ENCODE measurements at places on chromosomes 7 and 10. TPM values are rescaled to one million over a fixed set of nuclear protein-coding genes. Genes with fewer than 3 reads are reported as not detected.
A peak's percentile ranks its signal among the peaks of the same experiment; 100 is the strongest.

GRCh38 chr10:17431871-17432311 lies 22.5 kb downstream of the ST8SIA6 start:
- DNase-seq = no peak

DNA sequence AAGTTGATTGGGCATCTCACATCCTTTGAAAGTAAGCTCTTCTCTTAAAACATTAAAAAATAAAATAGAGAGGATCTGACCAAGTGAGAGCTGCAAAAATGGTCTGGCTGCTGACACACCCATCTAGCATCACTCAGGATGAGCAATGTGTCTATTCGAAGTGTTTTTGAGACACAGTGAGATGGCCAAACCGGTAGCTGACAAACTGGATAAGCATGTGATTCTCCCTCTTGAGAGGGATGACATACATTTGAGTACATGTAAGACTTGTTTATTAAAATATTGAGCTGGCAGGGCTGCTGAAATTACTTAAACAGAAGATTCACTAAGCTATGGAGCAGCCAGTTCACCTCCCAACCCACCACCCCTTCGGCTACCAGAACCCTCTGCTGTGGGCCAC lies 333.9 kb downstream of the ADRA2A start:
- no peak for DNase-seq

- DNase-seq = no peak
Measured at GRCh38 chr10:132461103-132461682, 64.2 kb downstream of the PWWP2B start.

- no peak for DNase-seq
Measured at GRCh38 chr7:64811767-64812166, 17.5 kb downstream of the ZNF138 start.

Gene SRRM3
- 0.64 TPM for polyA plus RNA-seq

Gene CPA2
- polyA plus RNA-seq = 1.1 TPM

DNA sequence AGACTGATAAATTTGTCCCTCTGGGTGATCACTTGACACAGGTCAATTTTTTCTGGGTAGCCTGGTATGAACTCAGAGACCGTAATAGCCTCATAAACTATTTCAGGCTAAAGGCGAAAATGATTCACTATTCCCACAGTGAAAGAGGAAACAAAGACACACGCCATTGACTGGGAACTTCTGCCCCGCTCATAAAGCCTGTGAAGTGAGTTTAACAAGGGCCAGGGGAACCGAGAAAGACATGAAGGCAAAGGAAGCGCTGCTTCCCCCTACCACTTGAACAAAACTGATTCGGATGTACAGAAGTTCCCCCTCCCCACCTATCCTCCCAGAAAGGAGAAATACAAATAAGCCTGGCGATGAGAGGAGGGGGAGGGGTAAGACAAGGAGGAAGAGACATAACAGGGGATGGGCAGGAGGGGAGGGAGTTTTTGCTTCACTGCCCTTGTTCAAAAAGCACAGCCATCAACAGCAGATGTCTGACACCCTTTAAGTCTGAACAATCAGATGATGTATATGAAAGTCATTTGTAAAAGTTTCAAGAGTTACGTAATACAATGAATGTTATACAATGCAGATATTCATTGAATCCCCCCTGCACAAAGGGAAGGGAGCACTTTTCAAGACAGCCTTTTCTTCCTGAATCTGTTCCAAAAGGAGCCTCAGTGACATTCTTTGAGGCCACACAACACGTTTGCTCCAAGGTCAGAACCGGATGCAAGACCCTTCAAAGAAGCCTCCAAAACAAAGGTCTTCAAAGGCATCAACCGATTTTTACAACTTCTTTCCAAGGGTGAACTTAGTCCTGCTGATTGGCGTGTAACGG lies 734 bp downstream of the ABCB4 start:
- DNase-seq = peak; percentile 60

GRCh38 chr10:17233286-17233991 lies 5.4 kb downstream of the VIM start:
- no peak for DNase-seq

DNA sequence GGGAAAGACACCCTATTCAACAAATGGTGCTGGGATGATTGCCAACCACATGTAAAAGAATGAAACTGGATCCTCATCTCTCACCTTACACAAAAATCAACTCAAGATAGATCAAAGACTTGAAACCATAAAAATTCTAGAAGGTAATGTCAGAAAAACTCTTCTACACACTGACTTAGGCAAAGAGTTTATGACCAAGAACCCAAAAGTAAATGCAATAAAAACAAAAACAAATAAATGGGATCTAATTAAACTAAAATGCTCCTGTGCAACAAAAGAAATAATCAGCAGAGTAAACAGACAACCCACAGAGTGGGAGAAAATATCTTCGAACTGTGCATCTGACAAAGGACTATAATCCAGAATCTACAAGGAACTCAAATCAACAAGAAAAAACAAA lies 504.2 kb upstream of the MBL2 start:
- no peak for DNase-seq

DNA sequence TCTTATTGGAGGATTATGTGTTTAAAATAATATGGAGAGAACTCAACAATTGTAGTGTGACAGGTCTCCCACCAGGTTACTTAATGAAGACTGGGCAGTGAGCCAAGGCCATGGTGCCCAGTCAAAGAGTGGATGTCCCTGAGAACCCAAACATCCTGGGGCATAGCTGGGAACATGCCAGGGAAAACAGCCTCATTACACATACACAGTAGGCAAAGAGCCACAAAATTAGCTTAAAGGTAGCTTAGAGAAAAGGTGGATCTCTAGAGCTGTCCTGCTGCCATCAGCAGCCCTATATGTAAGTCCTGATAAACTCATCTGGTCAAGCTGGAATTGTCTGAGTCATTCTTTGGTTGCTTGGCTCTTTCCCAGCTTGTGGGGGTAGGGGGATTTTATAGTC lies 287.8 kb downstream of the PHF14 start:
- no peak for DNase-seq

DNA sequence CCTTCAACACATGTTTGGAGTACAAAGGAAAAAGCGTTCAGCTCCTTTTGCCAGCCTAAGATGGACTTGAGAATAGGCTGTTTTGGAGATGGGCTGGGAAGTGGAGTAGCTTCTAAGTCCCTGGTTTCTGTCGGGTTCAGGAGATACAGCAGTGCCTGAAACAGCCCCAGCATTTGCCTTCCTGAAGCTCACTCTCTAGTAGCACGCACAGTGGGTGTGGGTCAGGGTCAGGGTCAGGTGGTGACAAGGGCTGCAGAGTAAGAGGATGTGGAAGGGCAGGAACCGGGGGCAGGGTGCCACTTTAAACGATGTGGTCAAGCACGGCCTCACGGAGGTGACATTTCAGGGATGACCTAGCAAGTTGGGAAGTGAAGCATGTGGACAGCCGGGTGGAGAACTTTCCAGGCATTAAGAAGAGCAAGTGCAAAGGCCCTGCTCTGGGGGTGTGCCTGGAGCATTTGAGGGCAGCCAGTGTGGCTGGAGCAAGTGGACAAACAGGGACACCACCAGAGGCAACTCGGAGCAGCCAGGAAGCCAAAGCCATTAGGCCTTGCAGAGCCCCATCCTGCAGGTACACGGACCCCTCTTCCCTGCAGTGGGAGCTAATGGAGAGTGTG lies 382.2 kb upstream of the ZMIZ1 start:
- no peak for DNase-seq

DNA sequence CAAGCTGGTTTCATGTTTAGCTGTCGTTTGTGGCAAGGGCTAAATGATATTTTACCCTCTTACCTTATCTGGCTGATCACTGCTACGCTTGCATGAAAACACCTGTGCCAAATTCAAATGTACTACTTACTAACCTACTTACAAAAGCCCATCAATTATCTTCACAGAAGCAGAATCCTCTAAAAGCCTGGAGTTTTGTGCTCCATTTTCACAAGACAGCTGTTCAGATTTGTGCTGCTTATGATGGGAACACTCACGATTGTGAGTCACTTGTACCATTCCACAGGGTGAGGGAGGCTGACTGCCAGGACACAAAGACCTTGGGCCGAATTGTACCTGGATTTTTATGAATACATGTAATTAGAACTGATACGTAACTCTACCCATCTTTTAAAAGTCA lies 245.0 kb upstream of the NPY start:
- DNase-seq = no peak

DNA sequence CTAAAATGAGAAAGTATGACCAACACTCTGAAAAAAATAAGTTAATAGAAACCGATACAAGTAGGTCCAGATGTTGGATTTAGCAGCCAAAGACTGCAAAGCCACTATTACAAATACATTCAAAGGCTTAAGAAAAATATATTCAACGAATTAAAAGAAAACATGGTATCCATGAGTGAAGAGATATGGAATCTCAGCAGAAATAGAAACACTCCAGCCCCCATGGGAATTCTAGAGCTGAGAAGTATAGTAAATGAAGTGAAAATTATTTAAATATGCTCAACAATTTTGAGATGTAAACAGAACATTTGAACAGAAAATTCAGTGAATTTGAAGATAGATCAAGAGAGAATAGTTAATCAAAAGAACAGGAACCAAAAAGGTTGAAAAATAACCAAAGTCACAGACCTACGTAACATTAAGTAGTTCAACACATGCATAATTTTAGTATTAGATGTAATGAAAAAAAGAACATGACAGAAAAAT lies 72.0 kb upstream of the WIPF3 start:
- DNase-seq = no peak

DNA sequence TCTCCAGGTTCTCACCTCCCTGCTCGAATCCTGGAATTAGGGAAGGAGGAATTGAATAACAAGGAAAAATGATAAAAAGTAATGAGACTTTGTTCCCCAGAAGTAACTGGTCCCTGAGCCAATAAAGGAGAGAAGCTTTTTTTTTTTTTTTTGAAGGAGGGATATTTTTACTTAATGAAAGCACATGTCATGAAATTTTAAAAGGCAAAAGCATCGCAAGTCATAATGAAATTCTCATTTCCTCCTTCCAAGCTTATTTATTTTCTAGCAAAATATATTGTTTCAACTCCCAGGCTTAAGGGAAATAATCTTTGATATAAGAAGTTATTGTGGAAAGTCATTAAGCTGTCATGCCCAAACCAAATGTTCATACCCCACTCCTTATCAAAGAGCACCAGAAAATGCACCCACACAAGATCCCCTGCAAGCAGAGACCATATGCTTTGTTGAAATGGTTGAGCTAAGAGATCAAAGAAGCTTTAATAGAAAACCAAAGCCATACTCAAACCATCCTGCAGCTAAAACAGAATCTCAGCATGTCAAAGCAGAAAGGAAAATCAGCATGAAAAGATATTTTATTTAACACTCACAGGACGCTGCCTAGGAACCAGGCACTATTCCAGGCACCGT lies 16.7 kb upstream of the ABCC2 start:
- no peak for DNase-seq

DNA sequence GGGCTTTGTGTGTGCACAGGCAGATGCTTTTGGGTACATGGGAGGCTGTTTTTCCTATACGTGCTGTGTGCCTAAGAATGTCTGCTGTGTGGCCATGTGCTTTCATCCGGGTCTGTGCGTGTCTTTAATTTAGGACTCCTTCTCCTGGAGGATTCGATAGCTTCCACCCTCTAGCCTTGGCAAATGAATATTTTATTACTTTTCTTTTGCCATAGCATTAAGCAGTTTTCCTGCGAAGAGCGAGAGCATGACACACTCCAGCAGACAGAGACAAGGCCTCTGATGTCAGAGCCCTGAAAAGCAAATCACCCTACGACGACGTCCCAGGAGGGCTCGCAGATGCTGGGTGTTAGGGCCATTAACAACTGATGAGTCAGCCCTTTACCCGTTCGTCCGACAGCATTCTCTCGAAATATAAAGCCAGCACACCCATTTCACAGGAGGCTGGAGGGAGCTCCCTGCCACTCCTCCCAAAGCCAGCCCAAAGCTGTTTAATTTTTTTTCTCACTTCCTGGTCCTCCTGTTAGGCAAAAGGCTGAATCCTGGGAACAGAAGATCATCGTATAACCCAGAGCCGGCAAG lies 311.3 kb upstream of the ZMIZ1 start:
- peak; percentile 16 for DNase-seq

Gene SLC18A3
- polyA plus RNA-seq = not detected

DNA sequence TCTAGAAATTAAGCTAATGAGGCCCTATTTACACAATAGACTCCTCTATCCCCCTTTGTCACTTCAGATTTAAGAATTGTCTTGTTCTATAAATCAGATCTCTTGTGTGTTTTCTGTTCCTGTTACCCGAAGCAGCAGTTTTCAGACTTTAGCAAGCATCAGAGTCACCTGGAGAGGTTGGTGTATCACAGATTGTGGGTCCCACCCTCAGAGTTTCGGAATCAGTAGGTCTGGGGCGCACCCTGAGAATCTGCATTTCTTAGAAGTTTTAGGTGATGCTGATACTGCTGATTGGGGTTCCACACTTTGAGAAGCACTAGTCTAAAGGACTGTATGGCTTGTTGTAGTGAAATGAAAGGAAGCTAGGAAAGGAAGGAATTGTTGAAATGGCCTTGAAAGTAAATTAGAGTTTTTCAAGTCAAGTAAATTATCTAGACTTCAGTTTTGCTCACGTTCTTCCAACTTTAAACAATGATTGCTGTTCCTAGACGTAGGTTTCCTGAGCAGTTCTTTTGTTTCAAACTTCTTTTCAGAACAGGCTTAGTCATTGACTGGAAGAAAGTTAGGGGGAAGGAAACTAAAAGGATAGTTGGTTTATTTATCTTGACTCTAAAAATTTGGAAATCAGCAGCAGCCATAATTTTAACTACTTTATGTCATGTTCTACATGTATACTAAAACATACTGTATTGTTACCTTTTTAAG lies 15.7 kb downstream of the BPGM start:
- DNase-seq = no peak

Gene RTKN2
- 4.4 TPM for polyA plus RNA-seq

Gene CALN1
- polyA plus RNA-seq = 1.6 TPM

Gene IQUB
- 0.43 TPM for polyA plus RNA-seq

DNA sequence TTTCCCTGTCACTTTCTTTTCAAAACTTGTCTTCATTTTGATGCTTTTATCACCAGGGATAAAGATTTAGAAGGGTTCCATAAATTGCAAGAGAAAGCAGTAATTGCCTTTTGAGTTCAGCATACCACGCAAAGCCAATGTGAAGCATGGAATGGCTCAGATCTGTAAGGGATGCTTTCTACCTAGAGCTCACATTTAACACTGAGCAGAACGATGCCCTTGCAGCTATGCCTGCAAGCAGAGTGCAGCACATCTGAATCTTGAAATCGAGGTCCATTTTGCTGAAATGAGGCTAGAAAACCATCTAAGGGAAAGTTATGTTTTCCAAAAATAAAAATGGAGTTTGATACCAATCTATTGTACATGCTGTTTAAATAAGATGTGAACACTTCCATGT lies 171.2 kb upstream of the CELF2 start:
- DNase-seq = no peak

Gene HTR7
- 0.31 TPM for polyA plus RNA-seq

Measured in muscle of back (tissue), 13 donors.